NCI-H2029 treated with DMSO at 0.1 percent for 48 hours (cell line): ENCODE measurements at places on chromosomes 12 and 14.

GRCh38 chr12:90086281-90086680, 377.6 kb upstream of the ATP2B1 start:
- no peak for DNase-seq

DNA sequence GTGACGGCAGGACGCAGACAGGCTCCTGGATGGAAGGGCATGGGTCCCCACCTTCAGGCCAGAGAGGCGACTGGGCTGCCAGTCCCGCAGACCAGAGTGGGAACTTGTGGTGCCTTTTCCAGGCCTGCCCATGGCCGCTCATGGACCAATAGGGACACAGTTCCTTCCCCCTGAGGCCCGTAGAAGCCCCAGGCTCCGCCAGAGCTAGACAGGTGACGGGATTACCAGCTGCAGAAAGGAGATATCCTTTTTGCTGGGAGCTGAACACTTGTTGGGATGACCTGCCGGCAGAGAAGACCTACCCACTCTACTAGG, 73.6 kb upstream of the RASSF8 start:
- DNase-seq, result no peak

GRCh38 chr14:99822800-99823455, 29.7 kb downstream of the EML1 start:
- no peak for DNase-seq

DNA sequence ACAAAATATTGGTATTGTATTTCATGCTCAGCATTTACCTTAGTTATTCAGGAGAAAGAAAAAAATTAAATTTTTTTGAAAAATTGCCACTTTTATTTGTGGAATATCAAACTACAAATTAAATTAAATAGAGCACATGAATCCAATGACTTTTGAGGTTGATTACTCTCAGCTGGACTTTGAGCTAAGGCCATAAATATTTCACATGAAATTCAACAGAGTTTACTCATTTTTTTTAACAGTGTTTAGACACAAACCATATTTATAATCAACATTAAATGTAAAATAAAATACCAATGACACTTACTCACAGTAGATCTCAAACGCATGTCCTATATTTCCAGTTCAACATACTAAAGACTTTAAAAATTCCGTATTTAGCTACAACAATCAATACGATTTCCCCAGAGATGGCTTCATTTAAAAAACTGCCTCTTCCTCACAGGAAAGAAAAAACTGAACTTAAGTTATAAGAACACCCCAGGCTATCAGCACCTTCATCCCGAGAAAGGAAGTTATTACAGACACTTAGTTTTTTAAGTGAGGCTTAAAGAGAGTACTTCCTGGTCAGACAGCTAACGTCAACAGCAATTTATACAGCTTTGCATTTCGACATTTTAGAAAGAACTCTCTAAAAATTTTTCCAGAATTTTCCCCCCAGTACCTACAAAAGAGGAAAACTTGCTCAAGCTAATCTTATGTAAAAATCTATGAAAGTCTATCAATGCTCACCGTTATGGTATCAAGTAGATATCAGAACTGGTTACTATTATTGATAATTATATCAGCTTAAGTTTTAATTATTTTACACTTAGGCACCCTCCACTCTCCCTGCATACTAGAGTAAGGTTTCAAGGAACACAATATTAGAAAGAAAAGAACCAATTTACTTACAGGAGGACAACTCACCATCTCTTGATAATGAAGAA, 13.8 kb downstream of the TAOK3 start:
- DNase-seq, result no peak

DNA sequence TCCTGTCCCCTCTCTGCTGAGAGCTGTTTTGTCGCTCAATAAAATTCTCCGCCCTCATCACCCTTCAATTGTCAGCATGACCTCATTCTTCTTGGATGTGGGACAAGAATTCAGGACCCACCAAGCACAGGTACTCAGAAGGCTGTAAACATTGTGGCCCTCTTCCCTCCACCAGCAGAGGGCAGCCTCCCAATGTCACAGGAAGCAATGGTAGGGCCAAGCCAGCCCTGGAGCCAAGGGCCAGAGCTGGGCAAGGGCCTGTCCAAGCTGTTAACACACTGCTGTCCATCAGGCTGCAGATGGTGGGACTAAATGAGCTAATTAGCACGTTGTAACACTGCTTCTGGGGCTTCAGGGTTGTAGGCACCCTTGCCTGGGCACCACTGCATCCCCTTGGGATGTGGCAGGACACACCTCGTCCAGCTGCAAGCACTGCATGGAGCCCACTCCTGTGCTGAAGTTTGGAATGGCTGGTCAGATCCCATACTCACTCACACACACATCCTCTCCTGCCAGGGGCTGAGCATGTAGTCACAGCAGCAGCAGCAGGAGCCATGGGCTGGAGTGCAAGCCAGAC, 62.7 kb upstream of the HECTD1 start:
- no peak for DNase-seq

GRCh38 chr12:52055731-52056711, 4.8 kb downstream of the NR4A1 start:
- DNase-seq, result no peak

DNA sequence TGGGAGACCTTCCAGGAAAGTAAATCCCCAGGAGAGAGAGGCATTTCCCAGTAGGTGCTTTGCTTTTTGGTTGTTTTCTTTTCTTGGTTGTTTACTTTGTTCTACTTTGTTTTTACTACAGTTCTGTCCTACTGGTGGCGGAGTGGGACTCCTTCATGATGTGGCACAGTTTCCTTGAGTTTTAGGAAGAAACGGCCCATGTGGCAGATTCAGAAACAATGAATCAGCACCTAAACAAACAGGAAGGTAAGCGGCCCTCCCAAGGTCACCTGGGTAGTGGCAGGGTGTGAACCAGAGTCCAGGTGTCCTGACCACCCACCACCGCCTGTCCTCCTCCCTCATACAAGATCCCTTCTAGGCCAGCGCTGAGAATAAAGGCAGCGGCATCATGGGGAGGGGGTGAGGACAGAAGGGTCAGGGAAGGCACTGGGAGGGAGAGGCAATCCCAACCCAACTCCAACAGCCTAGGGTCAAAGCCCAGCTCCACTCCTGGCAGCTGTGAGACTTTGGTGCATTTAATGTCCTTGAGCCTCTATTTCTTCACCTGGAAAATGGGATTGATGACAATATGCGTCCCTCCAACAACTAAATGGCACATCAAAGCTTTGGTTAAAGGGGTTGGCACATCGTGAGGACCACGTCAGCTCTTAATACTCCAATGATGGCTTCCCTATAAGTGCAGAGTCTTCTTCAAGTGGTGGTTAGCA, 111.5 kb upstream of the BCL2L14 start:
- DNase-seq, result no peak

DNA sequence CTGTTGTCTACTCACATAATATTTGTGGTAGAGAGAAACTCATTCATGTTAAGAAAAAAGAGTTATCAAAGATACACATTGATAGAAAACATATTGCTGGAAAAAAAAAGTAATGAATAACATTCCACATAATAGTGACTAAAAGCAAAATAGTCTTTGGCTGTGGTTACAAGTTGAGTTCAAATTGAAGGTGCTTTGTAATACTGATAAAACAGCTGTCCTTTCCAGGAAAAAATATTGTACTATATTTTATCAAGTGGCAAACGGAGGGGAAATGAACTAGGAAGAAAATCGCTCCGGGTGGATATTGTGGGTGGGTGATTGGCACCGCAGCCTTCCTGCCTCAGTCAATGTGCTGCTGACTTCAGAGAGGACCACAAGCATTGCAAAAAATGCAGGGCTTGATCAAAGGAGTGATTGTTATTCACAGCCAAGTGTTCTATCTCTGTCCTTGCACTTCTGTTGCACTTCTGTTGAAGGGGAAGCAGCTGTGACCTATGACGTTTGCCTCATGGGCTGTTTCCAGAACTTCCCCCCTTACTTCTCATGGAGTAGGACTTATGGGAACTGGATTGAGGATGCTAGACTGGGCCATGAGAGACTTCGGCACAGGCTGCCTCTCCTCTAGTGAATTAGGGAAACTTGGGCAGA, 114.4 kb downstream of the VRK1 start:
- DNase-seq, result no peak

GRCh38 chr14:91385224-91385623, 32.4 kb downstream of the CCDC88C start:
- DNase-seq, result no peak

DNA sequence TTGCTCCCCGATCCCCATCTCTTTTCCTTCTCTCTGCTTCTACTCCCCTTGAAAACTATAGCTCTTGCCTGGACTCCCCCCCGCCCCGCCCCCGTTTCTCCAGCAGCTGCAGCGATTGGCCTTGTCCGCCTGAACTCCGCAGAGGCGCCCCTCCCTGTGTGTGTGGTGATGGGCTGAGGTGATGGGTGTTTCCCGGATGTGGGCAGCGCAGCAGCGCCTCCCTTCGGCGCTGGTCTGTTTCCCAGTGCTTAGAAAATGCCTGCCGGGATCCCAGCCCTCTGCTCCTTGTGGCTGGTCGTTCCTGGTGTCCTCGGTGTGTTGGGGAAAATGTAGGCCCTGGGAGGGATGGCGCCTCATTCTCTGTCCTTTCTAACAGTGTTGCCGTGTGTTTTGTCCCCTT, 43.3 kb downstream of the GALNT8 start:
- no peak for DNase-seq
